ENCODE measurements at places on chromosomes 5 and 9.

DNA sequence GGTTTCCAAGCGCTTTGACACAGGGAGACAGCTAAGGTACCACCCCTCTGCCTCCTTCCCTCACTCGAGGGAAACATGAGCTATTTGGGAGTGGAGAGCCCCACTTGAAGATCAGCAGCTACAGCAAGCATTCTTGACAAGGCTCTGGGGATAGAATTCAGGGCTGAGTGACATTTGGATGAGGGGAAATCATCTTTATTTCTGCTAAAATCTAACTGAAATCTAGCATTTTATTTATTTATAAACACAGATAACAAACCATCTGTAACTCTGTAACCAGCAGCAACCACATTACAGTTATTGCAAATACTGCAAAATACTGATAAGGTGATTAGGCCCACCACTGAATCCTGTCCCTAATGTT is 22.4 kb downstream of the RNF130 start:
- DNase-seq: no peak

- DNase-seq: no peak
These were observed 523.5 kb downstream of the CDH12 start for GRCh38 chr5:22329683-22330082.

DNA sequence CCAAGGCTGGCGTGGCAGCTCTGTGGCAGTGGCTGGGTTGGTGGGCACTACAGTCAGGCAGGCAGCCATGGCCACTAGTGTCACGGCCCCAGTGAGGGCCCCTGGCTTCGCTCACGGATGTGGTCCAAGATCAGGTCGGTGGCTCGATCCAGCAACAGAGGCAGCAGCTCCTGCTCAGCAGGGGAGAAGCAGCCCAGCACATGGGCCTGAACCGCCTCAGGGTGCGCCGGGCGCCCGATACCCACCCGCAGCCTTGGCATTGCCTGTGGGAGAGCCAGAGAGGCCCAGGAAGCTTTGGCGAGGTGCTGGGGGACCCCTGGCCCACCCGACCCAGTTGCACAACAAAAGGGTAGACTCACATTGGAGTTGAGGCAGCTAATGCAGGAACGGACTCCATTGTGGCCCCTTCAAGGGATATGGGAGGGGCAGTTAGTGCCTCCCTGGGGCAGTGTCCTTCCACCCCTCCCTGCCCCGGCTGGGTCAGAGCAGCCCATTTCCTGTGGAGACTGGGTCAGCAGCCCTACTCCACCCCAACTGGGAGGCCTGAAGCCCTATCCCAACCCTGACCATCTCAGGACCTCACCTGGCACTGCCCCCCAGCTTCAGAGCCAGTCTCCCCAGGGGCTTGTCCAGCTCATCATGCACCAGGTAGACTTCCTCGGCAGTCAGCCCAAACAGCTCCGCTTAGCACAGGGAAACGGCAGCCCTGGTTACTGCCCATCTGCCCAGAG is 1.3 kb downstream of the PTRH1 start:
- DNase-seq: no peak

DNA sequence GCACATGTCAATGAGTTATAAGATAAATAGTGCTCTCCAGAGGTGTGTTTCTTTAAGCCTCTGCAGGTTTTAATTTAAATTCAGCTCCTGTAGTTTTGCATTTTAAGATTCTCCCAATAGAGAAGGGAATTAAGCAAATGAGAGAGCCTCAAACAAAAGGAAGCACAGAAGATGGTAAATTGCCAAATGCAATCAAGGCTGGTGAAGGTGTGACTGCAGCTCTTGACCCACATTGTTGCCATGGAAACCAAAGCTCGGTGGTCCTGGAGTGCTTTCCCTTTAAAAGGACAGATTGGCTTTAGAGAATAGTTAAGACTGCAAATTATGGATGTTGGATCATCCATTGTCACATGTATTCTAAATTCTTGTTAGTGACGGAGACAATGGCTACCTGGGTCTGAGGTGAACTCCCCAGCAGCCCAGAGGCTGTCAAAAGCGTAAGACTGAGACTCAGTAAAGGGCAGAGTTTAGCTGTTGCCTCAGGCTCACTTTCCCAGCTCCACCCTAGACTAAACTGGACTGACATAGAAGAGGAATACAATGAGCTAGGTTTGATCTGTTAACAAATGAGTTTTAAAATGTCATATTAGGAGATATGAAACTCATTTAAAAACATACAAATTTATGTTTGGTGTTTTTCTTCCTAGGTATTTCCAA is 12.3 kb downstream of the GAPT start:
- no peak for DNase-seq

DNA sequence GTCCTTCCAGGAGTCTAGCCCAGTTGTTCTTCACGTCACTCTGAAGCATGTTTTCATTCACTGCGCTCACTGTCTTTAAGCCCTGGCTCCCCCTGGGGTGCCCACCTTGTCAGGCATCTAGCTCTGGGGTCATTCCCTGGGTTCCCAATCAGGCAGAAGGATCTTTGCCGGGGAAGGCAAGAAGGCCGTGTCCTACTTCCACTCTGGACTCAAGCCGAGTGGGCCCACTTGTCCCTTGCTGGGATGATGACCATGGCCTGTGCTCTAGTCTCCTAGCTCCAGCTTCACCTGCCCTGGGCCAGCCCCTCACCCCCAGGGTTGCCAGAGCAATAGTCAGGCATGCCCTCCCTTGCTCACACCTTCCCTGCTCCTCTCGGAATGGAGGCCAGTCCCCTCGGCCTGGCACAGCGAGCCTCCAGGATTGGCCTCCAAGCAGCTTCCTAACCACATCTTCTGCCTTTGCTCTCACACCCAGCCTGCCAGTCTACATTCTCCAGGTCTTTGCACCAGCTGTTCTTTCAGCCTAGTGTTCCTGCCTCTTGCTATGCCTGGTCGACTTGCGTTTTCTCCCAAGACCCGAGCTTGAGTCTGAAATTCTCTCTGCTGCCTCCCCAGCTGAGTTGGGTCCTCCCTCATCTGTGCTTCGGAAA is 32.2 kb upstream of the PSD2 start:
- DNase-seq: no peak

- DNase-seq: no peak
These were observed 9.5 kb downstream of the KCNV2 start for GRCh38 chr9:2726650-2727340.

GRCh38 chr5:59791617-59792016 is 101.9 kb downstream of the PDE4D start:
- no peak for DNase-seq

GRCh38 chr9:130197888-130198287 is 25.7 kb downstream of the NCS1 start:
- DNase-seq: no peak

DNA sequence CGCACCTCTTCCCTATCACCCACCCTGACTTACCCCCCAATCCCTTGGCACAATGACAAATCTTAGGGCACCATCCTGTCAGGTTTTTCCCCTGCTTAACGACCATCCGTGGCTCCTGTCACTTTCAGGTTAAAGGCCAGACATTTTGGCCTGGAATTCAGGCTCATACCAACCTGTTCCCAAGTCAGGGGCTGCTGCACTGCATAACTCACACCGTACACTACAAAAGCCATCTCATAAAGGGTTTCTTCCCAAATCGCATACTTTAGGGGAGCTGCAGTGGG is 7.5 kb upstream of the AKNA start:
- DNase-seq: no peak

- DNase-seq: no peak
These were observed 599.7 kb downstream of the CAAP1 start for GRCh38 chr9:26292943-26293342.

GRCh38 chr5:151214614-151215545 is 9.0 kb downstream of the CCDC69 start:
- DNase-seq: no peak

DNA sequence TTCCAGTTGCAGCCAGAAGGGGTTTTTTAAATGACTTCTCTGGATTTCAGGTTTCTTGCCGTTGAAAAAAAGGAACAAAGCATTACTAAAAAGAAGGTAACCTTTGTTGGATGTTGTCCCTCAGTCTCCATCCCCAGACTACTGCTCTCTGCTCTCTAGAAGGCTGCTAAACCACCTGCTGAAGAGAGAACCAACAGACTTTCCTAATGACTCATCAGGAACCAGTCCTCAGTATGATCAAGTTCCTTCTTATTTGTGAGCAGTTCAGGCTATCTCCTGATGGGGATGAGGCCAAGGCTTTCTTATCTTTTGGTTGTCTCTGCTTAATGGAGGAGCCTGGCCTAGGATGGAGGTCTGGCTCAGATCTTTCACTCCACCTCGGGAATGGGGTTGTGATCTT is 4.1 kb downstream of the KIF4B start:
- no peak for DNase-seq

GRCh38 chr9:135297456-135298075 is 182.0 kb upstream of the PPP1R26 start:
- no peak for DNase-seq

DNA sequence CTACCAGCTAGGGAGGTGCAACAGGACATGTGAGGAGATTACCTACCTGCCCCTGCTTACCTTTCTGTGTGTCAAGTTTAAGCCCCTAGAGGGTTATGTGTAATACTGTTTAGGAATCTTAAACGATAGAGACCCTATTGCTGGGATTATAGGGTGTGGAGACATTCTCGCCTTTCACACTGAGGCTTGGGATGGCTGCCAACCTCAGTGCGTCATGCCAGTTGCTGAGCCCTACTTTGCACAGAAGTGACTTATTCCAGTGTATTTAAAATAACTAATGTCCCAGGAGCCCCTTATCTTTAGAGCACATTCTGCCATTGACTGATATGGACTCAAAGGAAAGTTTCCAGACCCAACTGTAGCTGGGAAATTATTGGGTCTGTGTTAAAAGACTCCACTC is 76.6 kb upstream of the XPA start:
- DNase-seq: no peak

DNA sequence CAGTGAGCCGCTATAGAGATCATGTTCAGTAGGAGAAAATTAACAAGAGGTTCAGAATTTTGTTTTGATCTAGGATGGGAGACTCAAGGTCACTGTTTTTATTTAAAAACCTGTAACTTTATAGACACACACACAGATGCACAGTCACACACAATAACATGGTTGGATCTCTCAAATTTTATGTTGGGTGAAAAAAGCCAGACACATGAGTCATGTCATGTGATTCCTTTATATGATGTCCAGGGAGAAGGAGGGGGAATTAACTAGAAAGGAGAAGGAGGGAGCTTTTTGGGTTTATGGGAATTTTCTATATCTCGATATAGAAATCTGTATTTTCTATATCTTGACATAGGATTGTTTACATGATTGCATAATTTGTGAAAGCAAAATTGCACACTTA is 17.1 kb downstream of the C6 start:
- DNase-seq: no peak

DNA sequence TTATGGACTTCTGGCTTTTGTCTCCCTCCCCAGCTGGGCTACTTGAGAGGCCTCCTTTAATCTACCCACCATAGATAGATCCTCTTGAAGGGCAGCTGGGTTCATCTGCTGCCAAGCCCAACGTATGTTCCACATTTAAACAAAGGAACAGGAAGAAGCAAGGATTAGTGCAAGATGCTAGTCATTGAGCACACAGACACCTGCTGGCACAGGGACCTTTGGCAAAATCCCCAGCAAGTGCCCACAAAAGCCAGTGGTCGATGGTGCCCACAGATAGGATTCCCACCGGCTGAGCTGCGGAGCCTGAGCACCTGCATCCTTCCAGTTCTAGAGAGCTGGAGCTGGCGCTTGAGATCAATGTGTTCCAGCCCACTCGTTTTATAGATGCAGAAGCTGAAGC is 57.7 kb upstream of the SHB start:
- no peak for DNase-seq

Data from NCI-H1930 (cell line).